Right cardiac atrium (tissue), 5 donors: ENCODE measurements at places on chromosomes 2 and 18. TPM values are rescaled to one million over a fixed set of nuclear protein-coding genes. Genes with fewer than 3 reads are reported as not detected.

EPB41L3 gene
- 23.7 TPM for total RNA-seq

SCN2A gene
- 0.14 TPM for total RNA-seq

CSRNP3 gene
- total RNA-seq = 9.6 TPM

GRCh38 chr2:201730651-201731285 lies 32.3 kb upstream of the MPP4 start:
- no peak for DNase-seq

- peak; percentile 88 for DNase-seq
These were observed at the start of gene COL6A3 for GRCh38 chr2:237413777-237414661. Gene COL6A3 (minus strand): TSS chr2:237414164. CDS start chr2:237396817, 17,347 bp downstream.

DNA sequence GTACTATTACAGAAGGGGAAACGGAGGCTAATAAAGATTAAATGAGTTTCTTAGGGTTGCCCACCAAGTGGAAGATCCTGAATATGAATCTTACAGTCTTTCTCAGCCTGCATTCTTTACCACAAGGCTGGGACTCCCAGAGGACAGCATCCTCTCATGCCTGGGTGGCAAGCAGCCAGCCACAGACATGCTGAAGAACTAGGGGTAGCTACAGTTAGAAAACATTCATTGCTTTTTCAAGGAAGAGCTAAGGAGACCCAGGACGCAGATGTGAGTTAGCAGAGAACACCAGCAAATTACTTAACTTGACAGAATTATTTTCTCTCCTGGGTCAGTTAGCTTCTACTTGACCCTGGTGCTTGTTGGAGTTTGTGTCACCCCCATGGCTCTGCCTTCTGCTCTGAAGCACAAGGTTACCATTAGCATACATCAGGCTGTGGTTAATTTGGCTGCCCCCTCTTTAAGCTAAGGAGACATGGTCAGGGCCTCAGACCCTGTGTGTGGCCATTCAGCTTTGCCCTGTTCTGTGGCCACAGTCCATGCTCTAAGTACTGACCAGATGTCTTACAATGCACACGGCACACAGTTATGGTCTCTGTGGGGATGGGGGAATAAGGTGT lies 132.3 kb upstream of the TNP1 start:
- DNase-seq = no peak
